Choroid plexus epithelial cell (primary cell): ENCODE measurements at places on chromosomes 1 and 21.
A peak's percentile ranks its signal among the peaks of the same experiment; 100 is the strongest.

- peak; percentile 66 for DNase-seq
Measured at GRCh38 chr1:170910273-170910672, 25.1 kb upstream of the MROH9 start.

- peak; percentile 27 for DNase-seq
Measured at GRCh38 chr1:174160109-174160473, 771 bp downstream of the RABGAP1L start.

DNA sequence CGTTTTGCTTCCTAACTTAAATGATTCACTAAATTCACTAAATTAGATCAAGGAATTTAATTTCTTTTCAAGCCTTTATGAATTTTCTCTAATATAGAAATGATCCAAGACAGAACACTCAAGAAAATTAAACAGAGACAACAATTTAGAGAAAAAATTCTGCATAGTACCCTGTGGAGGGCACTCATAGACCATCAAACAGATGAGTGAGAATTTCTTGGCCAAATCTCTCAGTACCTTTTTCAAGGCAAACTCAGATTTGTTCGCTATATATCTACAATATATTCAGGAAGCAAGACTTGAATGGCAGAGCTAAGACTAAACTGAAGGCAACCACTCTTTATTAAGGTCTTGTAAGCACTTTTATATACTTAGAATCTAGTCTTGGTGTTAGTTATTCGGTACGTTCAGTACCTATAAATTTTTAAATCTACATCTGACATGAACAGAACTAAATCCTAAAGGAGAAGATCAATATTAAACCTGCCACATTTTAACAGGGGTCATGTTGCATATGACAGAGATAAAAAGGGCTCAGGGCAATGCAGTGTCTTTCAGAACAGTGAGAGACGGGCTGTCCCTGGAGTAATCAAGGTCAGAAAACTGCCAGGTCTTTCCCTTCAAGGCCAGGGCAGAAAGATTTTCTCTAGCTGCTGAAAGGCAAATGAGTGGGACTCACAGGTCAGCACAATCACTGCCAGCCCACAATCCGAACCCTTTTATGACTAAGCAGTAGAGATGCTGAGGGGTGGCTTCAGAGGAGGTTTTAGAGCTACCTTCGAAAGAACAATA lies 118.8 kb upstream of the TMPRSS15 start:
- peak; percentile 64 for DNase-seq

DNA sequence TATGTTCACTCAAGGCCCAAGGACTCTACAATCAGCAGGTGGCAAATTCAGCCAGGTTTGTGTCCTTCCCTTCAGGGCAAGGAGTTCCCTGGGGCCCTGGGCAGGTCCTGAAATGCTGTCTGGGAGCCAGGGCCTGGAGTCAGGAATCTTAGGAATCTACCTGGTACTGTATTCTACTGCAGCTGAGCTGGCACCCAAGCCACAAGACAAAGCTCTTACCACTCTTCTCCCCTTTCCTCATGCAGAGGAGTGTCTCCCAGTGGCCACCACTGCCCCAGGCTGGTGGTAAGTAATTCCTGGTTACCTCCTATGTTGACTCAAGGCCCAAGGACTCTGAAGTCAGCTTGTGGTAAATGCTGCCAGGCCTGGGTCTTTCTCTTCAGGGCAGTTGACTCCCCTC lies 153.4 kb downstream of the NRIP1 start:
- no peak for DNase-seq
